ENCODE measurements at places on chromosomes 5 and 9.
A peak's percentile ranks its signal among the peaks of the same experiment; 100 is the strongest.

GRCh38 chr9:130421802-130422276, 22.9 kb upstream of the ASS1 start:
- H3K36me3 ChIP-seq: no peaks in the 10 kb centered on the region
- no peaks in the 10 kb centered on the region for H3K27me3 ChIP-seq
- no peak overlapping the region for H3K27ac ChIP-seq
- peak; percentile 27 for DNase-seq
- peaks cover 4% of the 10 kb centered on the region for H3K4me1 ChIP-seq

DNA sequence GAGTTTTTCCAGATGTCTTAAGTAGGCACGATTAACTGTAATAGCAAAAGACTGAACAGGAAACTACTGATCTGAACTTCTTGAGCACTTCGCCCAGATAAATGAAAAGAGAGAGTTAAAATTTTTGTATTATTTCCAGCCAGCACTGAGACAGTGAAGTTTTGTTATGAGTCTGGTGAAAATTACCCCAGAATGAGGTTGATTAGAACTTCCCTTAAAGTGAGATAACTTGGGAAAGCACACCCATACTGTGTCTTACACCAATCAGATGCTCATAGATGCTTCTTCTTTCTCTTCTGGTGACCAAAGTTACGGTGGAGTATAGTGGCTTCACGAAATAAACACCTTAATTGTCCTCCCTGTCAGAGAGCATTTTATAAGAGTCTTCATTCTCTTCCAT, 131.8 kb upstream of the SLC12A2 start:
- no peaks in the 10 kb centered on the region for H3K27me3 ChIP-seq
- no peaks in the 10 kb centered on the region for H3K4me1 ChIP-seq
- no peak overlapping the region for H3K4me3 ChIP-seq
- H3K36me3 ChIP-seq: no peaks in the 10 kb centered on the region

GRCh38 chr5:172370648-172371545, 83.4 kb downstream of the SH3PXD2B start:
- H3K27ac ChIP-seq: no peak overlapping the region
- H3K4me3 ChIP-seq: no peak overlapping the region
- DNase-seq: no peak
- H3K4me1 ChIP-seq: no peaks in the 10 kb centered on the region

- no peak overlapping the region for H3K27ac ChIP-seq
- no peak overlapping the region for H3K4me3 ChIP-seq
- no peak for DNase-seq
- no peaks in the 10 kb centered on the region for H3K36me3 ChIP-seq
- H3K4me1 ChIP-seq: no peaks in the 10 kb centered on the region
Observed at GRCh38 chr5:180348336-180348735, 4.8 kb downstream of the GFPT2 start.

- no peaks in the 10 kb centered on the region for H3K36me3 ChIP-seq
- no peak overlapping the region for H3K27ac ChIP-seq
- DNase-seq: no peak
- peak overlapping the region; percentile 7 for H3K4me3 ChIP-seq
- no peaks in the 10 kb centered on the region for H3K27me3 ChIP-seq
Observed at GRCh38 chr9:113464286-113464660, 746 bp downstream of the RGS3 start.

Data from thyroid gland (tissue), 4 donors.